Activated CD4-positive, alpha-beta memory T cell treated with anti-CD3 and anti-CD28 coated beads for 36 hours (primary cell): ENCODE measurements at places on chromosomes 5 and 9. TPM values are rescaled to one million over a fixed set of nuclear protein-coding genes. Genes with fewer than 3 reads are reported as not detected.

C9orf153 gene
- 0.39 TPM for total RNA-seq

DND1 gene
- total RNA-seq, result 2.3 TPM

MEIKIN gene
- total RNA-seq, result 2.1 TPM

NFX1 gene
- 38.6 TPM for total RNA-seq

ZNF883 gene
- 0.29 TPM for total RNA-seq

IL5 gene
- total RNA-seq, result 4.1 TPM

ANGPTL2 gene
- not detected for total RNA-seq

GNAQ gene
- 25.9 TPM for total RNA-seq

BNC2 gene
- not detected for total RNA-seq

ZNF354C gene
- 5.9 TPM for total RNA-seq

RNF130 gene
- total RNA-seq, result 9.9 TPM

ATG10 gene
- 8.5 TPM for total RNA-seq

XRCC4 gene
- 15.2 TPM for total RNA-seq

NKD2 gene
- total RNA-seq, result 0.41 TPM

FGF1 gene
- total RNA-seq, result not detected

CBY3 gene
- total RNA-seq, result 0.67 TPM

SETX gene
- 42.3 TPM for total RNA-seq

GNE gene
- 19.2 TPM for total RNA-seq

UCK1 gene
- 15.7 TPM for total RNA-seq

HSD17B4 gene
- total RNA-seq, result 83.2 TPM

C5orf46 gene
- not detected for total RNA-seq

C5 gene
- total RNA-seq, result 2.5 TPM

ADAMTS16 gene
- not detected for total RNA-seq

SPARC gene
- total RNA-seq, result not detected

RNF183 gene
- 0.39 TPM for total RNA-seq

LRRC19 gene
- total RNA-seq, result not detected

ARHGEF39 gene
- total RNA-seq, result 28.2 TPM

OR13C2 gene
- total RNA-seq, result not detected

TSLP gene
- total RNA-seq, result 0.34 TPM

LAMC3 gene
- total RNA-seq, result 0.34 TPM

SLC6A19 gene
- not detected for total RNA-seq

SLIT3 gene
- 1.8 TPM for total RNA-seq

NIPAL4 gene
- total RNA-seq, result 2.5 TPM

ITGA2 gene
- 2.2 TPM for total RNA-seq

ACTBL2 gene
- total RNA-seq, result not detected

BASP1 gene
- 0.48 TPM for total RNA-seq

LYSMD3 gene
- 13.0 TPM for total RNA-seq

HSPA4 gene
- 236 TPM for total RNA-seq

HTR4 gene
- not detected for total RNA-seq
